Stimulated activated memory B cell treated with anti-CD40 and anti-IgM and Interleukin-4, amounts not matched to agents 10 μg/mL and 1 μg/mL and 100 μg/mL, for 72 hours (primary cell): ENCODE measurements at places on chromosomes 3 and 15.
A peak's percentile ranks its signal among the peaks of the same experiment; 100 is the strongest.

GRCh38 chr3:12155828-12156227, 2.9 kb downstream of the TIMP4 start:
- no peak for ATAC-seq

- ATAC-seq = no peak
These were observed 4.9 kb downstream of the PRICKLE2 start for GRCh38 chr3:64220161-64220914.

GRCh38 chr3:144457758-144458157, 486.1 kb downstream of the DIPK2A start:
- ATAC-seq = no peak

DNA sequence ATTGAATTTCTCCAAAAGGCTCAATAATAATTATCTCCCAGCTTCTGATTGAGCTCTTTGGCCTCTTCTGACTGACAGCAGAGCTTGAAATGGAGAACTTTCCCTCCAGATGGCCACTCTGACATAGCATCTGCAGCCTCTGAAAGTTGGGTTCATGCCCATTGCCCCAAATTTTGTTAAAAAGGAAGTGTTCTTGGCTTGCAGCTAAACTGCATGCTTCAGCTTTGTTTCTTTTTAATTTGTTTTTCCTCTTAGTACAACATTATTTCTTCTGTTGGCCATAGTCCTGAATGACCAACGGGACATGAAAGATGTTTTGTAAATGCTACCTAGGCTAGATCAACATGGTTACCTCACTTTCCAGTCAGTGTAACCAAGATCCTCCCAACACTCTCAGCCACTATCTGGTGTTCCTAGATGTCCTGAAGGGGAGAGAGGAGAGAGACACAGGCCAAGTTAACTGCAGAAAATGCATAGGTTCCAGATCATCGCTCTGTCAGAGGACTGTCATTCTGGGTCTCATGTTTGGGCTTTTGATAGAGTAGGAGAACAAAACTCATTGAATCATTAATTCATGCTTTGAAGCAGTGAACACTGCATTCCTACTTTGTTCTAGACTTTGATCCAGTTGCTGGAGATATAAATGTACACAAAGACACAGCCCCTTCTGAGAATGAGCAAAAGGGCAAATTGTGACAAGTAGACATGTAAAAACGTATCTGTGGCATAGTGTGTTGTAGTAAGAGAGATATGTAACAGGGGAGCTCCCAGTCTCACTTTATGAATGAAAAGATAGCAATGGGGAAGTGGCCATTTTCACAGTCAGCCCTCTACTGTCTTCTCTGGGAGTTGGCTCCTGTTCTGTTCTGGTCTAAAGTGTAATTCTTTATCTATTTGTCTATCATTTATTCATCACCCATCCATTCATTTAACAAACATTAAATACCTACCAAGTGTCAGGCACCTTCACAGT, 156.2 kb downstream of the ZNF621 start:
- peak; percentile 88 for ATAC-seq

- no peak for ATAC-seq
These were observed 64.0 kb downstream of the USP13 start for GRCh38 chr3:179716811-179717210.

DNA sequence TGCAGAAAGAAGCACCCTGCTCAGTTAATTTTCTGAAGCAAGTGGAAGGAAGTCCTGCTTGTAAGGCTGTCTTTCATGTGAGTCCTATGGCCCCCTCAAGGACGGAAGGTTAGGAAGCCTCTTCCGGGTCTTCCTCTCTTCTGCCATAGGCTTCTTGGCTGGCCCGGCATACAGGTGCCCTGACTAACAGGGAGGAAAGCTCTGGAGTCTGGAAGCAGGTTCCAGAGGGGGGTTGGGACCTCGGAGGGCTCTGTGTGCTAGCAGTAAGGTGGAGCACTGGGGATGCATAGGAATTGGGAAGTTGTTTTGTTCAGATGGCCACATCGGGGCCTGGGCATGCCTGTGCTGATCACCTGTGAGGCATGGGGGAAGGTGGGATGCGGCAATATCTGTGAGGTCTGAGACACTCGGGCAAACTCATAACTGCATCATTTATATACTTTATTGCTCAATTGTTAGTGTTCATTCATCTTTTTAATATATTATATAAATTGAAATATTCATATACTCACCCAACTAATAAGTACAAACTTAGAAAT, 49.6 kb downstream of the TRAK1 start:
- ATAC-seq = no peak

DNA sequence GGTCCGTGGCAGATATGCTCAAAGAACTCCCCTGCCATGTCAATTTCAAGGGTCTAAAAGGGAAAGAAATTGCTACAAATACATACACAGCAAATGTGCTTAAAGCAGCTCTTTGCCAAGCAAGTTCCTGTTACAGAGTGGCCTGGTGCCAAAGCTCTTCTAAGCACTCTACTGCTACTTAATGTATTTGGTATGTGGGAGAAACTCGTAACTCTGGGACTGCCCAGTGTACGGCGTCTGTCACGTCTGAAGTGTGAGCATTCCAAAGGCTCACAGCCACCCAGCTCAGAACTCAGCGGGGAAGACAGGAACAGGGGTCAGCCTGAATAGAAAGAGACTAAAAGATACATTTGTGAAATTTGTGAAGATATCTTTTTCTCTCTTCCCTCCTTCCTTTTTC, 54.6 kb downstream of the RBMS3 start:
- ATAC-seq = no peak

GRCh38 chr3:112411425-112411824, 78.5 kb downstream of the CD200 start:
- ATAC-seq = no peak

GRCh38 chr3:177431525-177432176, 234.4 kb upstream of the TBL1XR1 start:
- no peak for ATAC-seq

- ATAC-seq = no peak
These were observed 102.6 kb upstream of the BNIP2 start for GRCh38 chr15:59791755-59792154.

DNA sequence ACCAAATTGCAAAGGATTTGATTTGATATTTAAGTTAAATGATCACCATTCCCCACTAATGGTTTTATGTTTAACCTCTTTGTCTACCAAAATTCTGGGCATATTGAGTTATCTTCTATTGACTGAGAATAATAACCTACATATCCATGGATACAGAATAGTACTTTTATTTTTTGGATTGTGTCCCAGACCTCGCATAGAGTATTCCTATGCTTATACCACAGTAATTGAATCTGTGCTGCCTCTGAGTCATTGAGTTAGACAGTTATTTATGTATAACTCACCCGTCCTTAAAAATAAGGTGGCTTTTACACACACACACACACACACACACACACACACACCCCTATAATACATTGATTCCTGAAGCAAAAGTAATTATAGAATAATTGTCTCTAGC, 690.1 kb upstream of the BCHE start:
- ATAC-seq = no peak

GRCh38 chr3:122263974-122264588, 61.0 kb upstream of the CSTA start:
- peak; percentile 55 for ATAC-seq

DNA sequence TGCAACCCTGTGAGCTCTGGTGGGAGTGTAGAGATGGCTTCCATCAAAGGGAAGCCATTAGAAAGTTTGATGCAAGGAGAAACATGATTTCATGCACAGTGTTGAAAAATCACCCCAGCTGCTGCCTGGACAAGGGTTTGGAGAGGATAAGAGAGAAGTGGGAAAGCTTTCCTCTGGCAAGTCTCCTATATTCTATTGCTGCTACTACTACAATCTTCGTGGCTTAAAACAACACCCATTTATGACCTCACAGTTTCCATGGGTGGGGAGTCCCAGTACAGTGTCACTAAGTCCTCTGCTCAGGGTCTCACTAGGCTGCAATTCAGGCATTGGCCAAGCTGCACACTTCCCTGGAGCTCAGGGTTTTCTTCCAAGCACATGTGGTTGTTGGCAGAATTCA, 229.3 kb downstream of the TAFA4 start:
- no peak for ATAC-seq

- ATAC-seq = no peak
These were observed 1.1 kb downstream of the ATP10A start for GRCh38 chr15:25862071-25862471.

- peak; percentile 52 for ATAC-seq
These were observed at the start of gene CPEB1 for GRCh38 chr15:82647045-82647834. Gene CPEB1, minus strand, starts transcription at chr15:82647363. Its CDS starts 18,904 bp downstream, at chr15:82628459.

- ATAC-seq = no peak
These were observed 7.5 kb upstream of the PPP1R14D start for GRCh38 chr15:40836020-40836419.

DNA sequence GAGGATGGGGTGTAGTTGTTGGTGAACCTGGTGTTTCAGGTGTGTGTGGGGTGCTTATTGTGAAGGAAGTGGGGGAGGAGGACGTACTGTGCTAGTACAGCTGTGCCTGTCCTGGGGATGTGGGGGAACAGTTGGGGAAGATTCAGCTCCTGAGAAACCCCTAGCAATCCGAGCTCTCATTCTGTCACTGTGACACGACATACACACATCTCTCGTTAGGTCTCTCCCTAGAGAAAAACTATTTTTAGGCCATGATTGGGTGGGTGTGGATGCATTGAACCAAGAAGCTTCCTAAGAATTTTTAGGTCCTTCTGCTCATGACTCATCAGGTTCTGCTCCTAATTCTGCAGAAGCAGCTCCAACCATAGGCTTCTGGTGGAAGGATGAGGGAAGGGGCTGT, 54.3 kb downstream of the SLC30A4 start:
- ATAC-seq = no peak
